ENCODE measurements at places on chromosomes 3 and 15.

GRCh38 chr3:55571913-55572312 lies 84.8 kb upstream of the WNT5A start:
- peaks cover 21% of the 10 kb centered on the region for H3K4me1 ChIP-seq
- no peaks in the 10 kb centered on the region for H3K36me3 ChIP-seq
- H3K4me3 ChIP-seq, result no peak overlapping the region
- H3K27me3 ChIP-seq, result no peaks in the 10 kb centered on the region

DNA sequence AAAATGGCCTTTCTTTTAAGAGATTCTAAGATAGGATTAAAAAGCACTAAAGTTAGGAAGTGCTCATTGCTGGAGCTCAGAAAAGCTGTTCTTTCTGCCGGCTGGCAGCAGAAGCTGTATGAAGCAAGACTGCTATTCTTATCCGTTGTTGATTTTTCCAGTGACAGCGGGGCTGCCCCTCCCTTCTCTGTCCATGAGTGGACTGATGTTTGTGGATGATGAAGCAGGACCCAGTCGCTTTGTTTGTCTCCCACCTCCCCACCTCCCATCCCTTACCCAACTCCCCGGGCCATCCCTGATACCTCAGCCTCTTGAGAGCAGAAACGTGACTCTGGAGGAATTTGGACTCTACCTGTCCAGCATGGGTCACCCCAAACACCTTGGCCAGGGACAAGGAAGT lies 10.3 kb upstream of the MUSTN1 start:
- peaks cover 3% of the 10 kb centered on the region for H3K36me3 ChIP-seq
- peaks cover 31% of the 10 kb centered on the region for H3K4me1 ChIP-seq
- DNase-seq, result no peak
- H3K4me3 ChIP-seq, result no peak overlapping the region
- H3K27me3 ChIP-seq, result no peaks in the 10 kb centered on the region

- DNase-seq, result no peak
- H3K27ac ChIP-seq, result no peak overlapping the region
- no peak overlapping the region for H3K4me3 ChIP-seq
Observed at GRCh38 chr3:105527949-105528348, 161.2 kb downstream of the ALCAM start.

DNA sequence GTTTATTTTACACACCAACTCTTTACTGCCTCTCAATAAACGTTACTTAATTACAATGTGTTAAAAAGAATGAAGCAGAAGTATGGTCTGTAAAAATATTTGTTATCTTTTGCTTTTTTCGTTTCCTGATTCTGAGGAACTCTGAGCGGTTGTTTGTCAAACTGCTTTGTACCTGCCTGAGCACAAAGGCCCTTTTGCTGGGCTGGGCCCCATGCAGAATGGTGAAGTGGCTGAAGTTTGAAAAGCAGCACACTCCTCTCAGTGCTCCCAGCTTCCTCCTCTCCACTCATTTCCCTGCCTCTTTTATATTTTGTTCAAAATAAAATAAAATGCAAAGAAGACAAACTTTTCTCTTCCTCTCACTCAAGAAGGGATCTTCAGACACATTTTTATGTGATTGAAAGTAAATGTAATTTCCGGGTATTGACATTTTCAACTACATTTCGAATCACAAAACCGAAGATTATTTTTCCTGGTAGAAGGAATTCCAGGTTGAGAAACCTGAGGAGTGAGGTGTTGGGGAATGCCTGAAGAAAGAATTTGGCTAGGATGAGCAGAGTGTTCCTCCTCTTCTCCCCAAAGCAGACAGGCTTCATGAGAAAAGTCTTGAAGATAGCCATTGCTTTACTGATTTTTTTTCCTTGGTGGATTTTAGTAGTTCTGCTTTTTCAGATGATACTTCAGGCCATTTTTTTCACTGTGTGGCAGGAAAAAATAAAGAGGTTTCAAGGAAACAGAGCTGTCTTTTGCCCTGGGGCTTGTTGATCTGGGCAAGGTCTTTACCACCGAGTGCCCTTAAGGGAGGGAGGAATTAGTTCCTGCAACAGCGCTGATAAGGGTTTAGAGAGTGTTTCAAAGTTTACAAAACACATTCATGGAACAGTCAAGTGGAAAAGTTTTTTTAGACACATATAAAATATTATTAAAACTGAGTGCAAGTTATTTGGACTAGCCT lies 229.8 kb downstream of the NFKBIZ start:
- no peak overlapping the region for H3K27ac ChIP-seq
- H3K36me3 ChIP-seq, result no peaks in the 10 kb centered on the region
- DNase-seq, result no peak
- H3K27me3 ChIP-seq, result peaks cover 3% of the 10 kb centered on the region
- peaks cover 6% of the 10 kb centered on the region for H3K4me1 ChIP-seq

DNA sequence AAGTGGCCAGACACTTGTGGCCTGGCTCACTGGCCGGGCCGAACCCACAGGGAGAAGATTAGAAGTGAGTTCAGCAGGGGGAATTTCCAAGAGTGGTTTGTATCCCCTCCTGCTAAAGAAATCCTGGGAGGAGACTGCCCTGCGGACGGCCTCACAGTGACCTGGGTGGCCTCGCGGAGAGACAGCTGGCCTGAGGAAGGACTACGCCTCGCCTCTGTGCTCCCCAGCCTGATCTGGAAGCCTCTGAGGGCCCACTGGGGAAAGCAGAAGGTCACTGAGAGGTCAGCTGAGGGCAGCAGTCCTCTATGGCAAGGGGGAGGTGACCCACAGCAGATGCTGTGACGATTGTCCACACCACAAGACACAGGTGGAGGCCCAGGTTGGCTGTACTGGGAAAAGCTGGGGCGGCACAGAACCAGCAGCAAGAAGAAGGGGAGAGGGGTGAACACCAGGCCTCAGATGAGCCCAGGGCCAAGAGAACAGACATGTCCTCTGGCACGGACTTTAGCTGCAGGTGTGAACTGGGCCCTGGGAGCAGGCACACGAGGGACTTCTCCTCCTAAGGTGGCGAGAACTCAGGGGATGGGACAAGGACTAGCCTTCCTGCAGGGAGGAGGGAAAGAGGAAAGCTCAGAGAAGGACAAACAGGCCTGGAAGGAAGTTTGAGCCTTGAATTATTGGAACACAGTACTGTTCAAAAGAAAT lies 37.2 kb upstream of the DLG1 start:
- DNase-seq, result no peak
- H3K27ac ChIP-seq, result peak overlapping the region; percentile 8
- H3K27me3 ChIP-seq, result no peaks in the 10 kb centered on the region
- H3K4me3 ChIP-seq, result no peak overlapping the region
- H3K4me1 ChIP-seq, result peaks cover 35% of the 10 kb centered on the region
- no peaks in the 10 kb centered on the region for H3K36me3 ChIP-seq

DNA sequence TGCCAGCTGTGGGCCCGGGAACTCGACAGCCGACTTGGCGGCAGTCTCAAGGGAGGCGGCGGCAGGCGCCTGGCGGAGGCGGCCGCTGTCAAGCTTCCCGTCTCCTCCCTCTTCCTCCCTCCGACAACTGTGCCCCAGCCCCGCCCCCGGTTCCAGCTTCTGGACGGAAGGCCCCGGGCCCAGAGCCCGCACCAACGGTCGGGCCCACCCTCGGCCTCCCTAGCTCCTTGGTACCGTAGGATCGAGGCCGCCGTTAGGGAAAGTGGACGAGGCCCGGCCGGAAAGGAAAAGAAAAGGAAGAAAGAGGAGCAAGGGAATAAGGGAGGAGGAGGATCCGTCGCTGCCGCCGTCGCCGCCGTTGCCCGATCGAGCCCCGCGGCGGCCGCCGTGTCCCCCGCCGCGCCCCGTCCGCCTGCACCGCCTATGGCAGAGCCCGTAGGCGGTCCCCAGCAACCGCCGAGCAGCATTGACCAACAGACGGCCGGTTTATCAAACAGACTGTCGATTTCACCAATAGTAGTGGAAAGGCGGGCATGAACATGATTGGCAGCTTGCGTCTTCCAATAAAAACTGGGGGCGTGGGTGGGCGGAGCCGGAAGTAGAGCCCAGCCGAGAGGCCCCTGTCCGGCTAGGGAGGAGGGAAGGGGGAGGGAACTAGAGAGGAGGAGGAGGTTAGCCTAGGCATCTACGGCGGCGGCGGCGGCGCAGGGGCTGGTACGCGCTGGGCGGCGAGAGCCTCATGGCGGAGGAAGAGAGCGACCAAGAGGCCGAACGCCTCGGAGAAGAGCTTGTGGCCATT lies at the start of the genes CGGBP1 and ZNF654:
TSS of gene CGGBP1 (minus strand) at position 425 of the 799 bp plus-strand sequence. CDS start 3,029 bp downstream, outside the sequence.
TSS of gene ZNF654 (plus strand) at position 675 of the 799 bp plus-strand sequence. CDS start at position 740, 65 bp downstream.
- peaks cover 8% of the 10 kb centered on the region for H3K36me3 ChIP-seq
- peak within 1 kb of the TSS; percentile 96 for H3K4me3 ChIP-seq
- no peaks in the 10 kb centered on the region for H3K27me3 ChIP-seq
- H3K27ac ChIP-seq, result peak within 1 kb of the TSS; percentile 95
- H3K4me1 ChIP-seq, result peaks cover 42% of the 10 kb centered on the region

DNA sequence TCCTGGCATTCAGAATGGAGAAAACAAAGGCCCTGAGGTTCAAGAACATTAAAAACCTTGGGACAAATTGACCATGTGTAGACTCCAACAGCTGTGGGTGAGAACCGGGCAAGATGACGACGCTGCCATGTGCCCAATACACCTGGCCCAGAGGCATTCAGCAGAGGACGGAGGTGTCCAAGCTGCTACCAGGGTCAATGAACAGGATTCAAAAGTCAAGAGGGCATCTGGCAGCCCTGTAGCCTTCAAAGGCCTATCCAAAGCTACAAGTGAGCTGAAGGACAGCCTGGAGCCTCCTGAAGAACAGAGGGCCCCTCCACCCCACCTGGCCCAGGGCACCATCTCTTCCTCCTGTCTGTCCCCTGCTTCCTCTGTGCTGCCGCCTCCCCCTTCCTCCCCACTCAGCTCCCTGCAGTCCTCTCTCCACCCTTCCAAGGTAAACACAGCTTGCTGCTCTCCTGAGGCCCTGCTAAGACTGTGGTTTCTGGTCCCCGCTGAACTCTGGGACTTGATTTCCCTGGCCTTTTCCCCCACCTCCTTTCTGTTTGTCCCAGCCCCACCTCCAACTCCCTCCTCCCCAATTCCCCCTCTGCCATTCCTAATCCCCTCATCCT lies 57.5 kb downstream of the HMCES start:
- H3K4me3 ChIP-seq, result no peak overlapping the region
- H3K36me3 ChIP-seq, result no peaks in the 10 kb centered on the region
- no peaks in the 10 kb centered on the region for H3K27me3 ChIP-seq
- DNase-seq, result no peak
- no peaks in the 10 kb centered on the region for H3K4me1 ChIP-seq
- H3K27ac ChIP-seq, result no peak overlapping the region

DNA sequence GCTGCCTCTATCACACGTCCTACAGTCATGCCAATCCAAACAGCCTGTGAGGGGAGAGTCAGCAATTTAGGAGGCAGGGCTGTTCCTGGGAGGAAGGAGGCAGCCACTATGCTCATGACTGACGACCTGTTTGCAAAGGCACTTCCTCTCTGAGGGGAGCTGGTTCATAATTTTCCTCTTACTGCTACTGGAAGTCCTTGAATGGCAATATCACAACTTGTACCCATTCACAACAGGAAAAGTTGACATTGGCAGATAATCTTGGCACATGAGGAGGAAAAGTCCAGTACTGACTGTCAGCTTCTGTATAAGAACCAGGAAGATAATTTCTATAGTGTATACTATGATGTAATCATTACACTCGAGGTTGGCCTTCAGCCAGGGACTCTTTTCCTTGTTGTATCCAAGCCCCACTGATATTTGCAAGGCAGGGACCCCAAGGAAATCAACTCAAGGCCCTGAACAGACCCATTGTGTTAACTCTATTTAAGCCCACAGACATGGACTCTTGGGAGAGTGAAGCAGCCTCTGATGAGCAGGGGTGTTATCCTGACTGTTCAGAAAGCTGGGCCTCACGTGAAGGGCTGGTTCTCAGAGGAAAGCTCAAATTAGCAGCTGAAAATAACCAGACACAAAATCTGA lies 267.3 kb upstream of the ADAMTS9 start:
- H3K4me3 ChIP-seq, result no peak overlapping the region
- H3K27me3 ChIP-seq, result no peaks in the 10 kb centered on the region
- H3K4me1 ChIP-seq, result peaks cover 12% of the 10 kb centered on the region
- H3K27ac ChIP-seq, result no peak overlapping the region
- no peaks in the 10 kb centered on the region for H3K36me3 ChIP-seq

GRCh38 chr15:80168421-80168820 lies 15.6 kb downstream of the FAH start:
- no peak overlapping the region for H3K27ac ChIP-seq
- peaks cover 7% of the 10 kb centered on the region for H3K36me3 ChIP-seq
- no peak for DNase-seq

DNA sequence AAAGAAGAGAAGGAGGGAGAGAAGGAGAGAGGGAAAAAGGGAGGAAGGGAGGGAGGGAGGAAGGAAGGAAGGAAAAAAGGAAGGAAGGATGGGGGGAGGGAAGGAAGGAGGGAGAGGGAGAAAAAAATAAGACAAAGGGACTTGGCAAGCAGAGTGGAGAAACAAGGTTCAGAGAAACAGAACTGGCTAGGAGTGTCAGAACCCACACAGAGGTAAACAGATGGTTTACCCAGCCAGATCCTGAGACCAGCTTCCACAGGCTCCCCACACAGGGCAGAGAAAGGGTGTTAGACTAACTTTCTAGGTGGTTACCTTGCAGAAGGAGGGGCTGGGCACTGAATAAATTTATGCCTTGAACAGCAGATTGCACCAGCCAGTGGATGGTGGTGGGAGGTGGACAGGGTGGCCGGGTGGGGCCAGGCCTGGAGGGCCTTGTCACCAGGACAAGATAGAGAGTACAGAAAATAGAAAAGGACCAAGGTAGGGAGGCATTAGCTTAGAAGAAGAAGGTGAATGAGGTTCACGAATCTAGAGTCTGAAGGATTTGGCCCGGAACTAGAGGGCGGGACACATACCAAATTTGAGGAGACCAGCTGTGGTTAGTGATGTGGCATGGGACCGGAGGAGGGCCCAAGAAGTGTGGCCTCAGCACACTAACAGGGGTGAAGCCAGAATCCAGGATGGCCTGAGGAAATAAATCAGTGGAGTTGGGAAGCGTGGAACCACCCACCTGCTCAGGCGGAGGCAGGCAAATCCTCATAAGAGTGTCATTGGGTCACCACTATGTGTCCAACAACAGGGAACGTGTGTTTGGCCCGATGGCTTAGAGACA lies 1.2 kb upstream of the TM4SF1 start:
- H3K27me3 ChIP-seq, result peaks cover 6% of the 10 kb centered on the region
- H3K36me3 ChIP-seq, result peaks cover 8% of the 10 kb centered on the region
- no peak overlapping the region for H3K4me3 ChIP-seq
- DNase-seq, result no peak
- H3K4me1 ChIP-seq, result peaks cover 5% of the 10 kb centered on the region

GRCh38 chr3:149468504-149469212 lies 5.8 kb upstream of the TM4SF4 start:
- H3K27ac ChIP-seq, result no peak overlapping the region
- no peaks in the 10 kb centered on the region for H3K36me3 ChIP-seq
- H3K4me3 ChIP-seq, result no peak overlapping the region
- DNase-seq, result no peak
- H3K4me1 ChIP-seq, result peaks cover 10% of the 10 kb centered on the region
- no peaks in the 10 kb centered on the region for H3K27me3 ChIP-seq

DNA sequence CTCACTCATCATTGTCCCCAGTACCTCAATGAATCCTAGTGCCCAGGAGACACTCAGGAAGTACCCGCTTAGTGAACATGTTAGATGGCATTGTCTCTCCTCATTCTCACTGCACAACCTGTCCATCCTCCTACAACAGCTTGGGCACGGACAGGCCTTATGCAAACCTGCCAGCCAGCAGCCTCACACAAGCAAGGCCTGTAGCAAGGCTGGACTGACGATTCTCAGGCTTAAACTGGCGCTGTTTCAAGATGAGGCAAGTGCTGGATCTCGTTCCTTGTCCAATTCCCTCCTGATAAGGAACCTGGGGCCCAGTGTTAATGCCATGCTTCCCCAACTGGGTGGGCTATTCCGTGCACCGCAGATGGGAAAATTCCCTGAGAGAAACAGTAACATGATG lies 59.0 kb downstream of the CDCP1 start:
- no peak for DNase-seq
- H3K27ac ChIP-seq, result no peak overlapping the region
- no peak overlapping the region for H3K4me3 ChIP-seq
- H3K36me3 ChIP-seq, result no peaks in the 10 kb centered on the region

- H3K27me3 ChIP-seq, result no peaks in the 10 kb centered on the region
- no peaks in the 10 kb centered on the region for H3K4me1 ChIP-seq
- no peak for DNase-seq
- H3K27ac ChIP-seq, result no peak overlapping the region
- no peak overlapping the region for H3K4me3 ChIP-seq
Observed at GRCh38 chr3:105904678-105905284, 36.0 kb upstream of the CBLB start.
